ENCODE measurements at places on chromosomes 13 and 19.
A peak's percentile ranks its signal among the peaks of the same experiment; 100 is the strongest.

GRCh38 chr13:101627556-101627943 is 175.1 kb downstream of the ITGBL1 start:
- DNase-seq: peak; percentile 22

DNA sequence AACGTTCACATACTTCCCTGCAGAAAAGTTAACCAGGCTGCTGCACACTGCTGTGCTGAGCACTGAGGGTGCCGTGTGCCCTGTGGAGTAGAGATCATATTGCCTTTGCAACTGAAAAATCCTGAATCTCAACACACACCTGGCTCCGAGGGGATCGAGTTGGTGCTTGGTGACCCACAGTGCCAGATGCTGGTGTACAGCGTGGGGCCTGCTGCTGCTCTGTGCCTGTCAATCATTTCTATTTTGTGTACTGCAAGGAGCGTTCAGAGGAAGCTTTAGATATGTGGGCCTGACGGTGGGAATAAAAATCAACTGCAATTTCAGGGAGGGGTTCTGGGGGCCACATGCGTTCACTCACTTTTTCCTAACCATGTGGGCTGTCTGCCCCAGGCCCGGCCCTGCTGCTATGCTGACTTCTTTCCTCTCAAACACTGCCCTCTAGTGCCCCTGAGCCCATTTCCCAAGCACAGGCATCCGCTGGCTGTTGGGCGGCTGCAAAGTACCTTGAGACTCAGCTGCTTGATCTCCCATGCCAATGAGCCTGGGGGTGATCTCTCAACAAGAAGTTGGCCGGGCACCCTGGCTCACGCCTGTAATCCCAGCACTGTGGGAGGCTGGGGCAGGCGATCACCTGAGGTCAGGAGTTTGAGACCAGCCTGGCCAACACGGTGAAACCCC is 9.7 kb upstream of the LENG8 start:
- DNase-seq: no peak

DNA sequence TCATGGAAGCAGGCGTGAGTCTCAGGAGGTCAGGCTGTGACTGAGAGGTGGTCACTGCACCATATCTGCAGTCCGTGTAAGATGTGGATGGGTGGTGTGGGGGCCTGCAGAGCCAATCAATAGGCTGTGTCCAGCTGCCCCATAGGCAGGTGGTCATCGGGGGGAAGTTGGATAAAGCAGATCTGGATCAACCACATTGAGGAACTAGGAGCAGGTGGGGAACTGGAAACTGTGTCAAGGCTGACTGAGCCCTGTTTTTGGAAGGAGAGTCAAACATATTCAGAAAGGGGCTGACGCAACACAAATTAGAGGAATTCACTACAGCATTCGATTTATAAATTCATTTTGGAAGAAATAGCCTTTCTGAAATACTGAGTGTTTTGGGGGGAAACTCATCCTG is 15.0 kb downstream of the CLEC4M start:
- no peak for DNase-seq

- DNase-seq: no peak
These were observed 184.8 kb downstream of the TEX29 start for GRCh38 chr13:111505175-111505777.

DNA sequence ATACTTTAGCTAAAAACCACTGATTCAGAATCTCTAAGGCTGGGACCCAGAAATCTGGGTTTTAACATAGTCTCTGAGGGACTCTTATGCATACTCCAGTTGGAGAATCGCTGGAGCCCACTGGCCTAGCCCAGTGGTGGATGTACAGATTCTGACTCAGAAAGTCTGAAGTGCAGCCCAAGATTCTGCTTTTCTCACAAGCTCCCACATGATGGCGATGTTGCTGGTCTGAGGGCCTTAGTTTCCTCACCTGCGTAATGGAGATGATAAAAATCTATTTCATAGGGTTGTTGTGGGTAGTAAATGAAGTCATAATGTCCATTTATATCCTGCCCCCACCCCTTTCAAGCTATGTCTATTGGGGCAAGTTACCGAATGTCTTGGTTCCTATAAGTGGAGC is 7.7 kb upstream of the CDADC1 start:
- DNase-seq: peak; percentile 41
